ENCODE measurements at places on chromosomes 4 and X. TPM values are rescaled to one million over a fixed set of nuclear protein-coding genes. Genes with fewer than 3 reads are reported as not detected.

DNA sequence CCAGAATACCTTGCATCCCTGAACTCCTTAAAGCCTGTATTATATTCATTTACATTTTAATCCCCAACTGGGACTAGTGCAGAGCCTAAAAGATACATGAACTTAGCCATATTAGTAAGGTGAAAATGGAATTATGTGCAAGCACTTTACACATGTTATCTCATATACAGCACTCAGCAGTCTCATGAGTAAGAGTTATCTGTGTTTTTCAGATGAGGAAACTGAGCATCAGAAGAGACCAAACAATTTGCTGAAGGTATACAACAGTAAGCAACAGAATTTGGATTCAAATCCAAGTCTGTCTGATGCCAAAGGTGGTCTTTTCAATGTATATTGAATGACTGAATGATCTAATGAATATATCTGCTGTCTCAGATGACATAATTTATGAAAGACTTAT lies 12.3 kb downstream of the ATP7A start:
- no peak for DNase-seq

- peak; percentile 40 for DNase-seq
Measured at GRCh38 chr4:174406383-174406782, 115.9 kb downstream of the HPGD start.

DNA sequence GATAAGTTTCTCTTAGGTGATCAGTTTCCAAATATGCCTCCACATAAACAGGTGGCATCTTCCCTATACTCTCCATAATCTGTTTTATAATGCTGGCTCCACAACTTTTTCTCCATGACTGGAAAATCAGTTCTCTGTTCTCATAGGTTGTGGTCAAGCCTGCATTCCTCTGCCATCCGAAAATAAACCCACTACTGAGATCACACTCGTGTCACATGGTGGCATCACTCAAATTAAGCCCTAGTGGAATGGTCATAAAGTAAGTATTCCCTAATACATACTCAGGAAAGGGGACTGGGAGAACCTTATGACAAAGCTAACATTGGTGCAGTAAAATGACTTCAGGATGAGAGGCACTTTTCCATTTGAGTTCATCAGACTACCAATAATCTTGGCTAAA lies 37.6 kb downstream of the MAGED4B start:
- DNase-seq: no peak

GRCh38 chr4:85369703-85370380 lies 105.1 kb upstream of the ARHGAP24 start:
- DNase-seq: no peak

The SPATA4 gene
- not detected for total RNA-seq
